ENCODE measurements at places on chromosomes 16 and 17.
A peak's percentile ranks its signal among the peaks of the same experiment; 100 is the strongest.

GRCh38 chr16:30874244-30874820 is 19.5 kb downstream of the BCL7C start:
- DNase-seq = no peak

- no peak for DNase-seq
These were observed 2.9 kb upstream of the CPNE7 start for GRCh38 chr16:89572485-89573205.

DNA sequence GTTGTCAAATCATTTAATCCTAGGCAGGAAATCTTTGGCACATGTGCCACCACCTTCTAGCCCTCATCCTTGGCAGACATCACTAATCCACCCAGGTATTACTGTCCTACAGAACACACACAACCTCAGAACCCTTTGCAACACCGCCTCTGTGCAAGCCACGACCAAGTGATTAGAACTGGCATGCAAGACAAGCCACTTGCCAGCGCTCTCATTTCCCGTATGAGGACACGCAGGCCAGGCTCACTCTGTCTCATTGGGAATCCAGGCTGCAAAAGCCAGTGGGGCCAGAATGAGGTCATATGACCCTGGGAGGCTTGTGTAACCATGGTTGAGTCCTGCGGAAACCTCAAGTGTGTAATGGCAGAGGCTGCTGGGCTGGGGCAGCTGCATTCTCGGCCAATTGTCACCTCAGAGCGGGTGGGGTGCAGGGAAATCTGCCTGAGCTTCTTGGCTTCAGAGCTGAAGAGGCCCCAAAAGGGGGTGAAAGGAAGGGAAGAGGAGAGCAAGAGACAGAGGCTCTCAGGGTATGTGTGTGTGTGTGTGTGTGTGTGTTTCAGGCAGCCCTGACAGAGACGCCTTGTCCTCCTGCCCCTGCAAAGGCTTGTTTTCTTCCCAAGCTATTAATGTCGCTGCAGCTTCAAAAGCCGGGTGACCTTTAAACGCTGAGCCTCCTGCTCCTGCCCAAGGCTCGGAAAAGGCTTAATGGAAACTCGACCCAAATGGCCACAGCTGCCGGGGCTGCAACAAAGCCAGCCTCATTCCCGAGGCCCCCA is 43.2 kb upstream of the MRPS23 start:
- DNase-seq = peak; percentile 48

- no peak for DNase-seq
These were observed 55.5 kb upstream of the IRX3 start for GRCh38 chr16:54341892-54342776.

DNA sequence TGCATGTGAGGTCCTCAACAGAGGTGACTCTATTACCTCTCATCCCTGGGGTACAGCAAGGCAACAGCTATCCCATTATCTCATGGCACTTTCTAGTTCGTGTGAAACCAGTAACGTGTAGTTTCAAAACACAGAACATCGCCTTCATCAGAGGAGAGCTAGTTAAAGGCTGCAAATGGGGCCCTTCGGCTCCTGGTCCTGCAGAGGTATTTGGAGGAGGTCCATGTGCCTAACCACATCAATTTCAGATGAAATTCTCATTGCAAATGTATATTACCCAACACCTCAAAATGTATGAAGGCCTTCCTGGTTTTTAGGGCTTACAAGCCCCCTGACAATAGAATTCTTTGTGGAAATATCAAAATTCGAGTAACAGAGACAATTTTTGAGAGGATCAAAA is 95.7 kb upstream of the PSMD7 start:
- DNase-seq = no peak

GRCh38 chr16:68235108-68235886 is 630 bp downstream of the ESRP2 start:
- no peak for DNase-seq

GRCh38 chr17:6509921-6510320 is 46.4 kb downstream of the PITPNM3 start:
- no peak for DNase-seq

DNA sequence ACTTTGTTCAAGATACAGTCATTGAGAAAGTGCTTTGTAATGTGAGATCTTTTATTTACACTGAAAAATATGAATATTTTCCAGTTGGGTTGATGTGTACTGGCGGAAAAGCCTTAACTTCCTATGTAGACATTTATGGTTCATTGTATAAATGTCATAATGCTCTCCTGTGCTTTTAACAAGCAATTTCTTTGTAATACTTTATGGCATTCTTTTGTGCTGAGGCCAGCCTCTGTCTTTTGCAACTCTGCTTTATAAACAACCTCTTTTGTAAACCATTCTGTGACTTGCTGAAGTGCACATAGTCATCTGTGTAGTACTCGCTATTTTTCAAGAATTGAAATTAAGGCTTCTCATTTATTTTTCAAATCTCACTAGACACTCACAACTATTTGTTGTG is 291.2 kb downstream of the CDH11 start:
- DNase-seq = no peak

DNA sequence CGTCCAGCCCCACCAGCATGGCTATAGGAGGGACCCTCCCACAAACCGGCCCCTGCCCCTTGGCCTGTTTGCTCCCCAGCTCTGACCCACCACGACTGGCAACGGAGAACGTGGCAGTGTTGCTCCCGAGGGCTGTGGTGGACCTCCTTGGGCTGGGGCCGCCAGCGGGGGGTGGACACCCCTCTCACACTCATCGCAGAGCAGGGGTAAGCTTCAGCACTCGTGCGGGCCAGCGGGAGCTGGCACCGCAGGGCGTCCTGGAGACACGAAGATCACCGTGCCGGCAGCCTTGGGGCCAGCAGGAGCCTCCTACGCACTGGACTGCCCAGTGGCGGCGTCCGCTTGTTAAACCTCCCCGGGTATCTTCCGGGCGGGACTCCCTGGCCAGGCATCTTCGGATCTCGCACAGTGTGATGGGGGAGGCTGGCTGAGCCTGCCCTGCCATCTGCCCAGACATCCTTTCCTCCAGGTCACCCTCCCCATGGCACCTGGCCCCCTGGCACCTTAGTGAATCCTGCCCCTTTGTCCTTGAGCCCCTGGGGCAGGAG is 53.5 kb downstream of the ABR start:
- DNase-seq = no peak

DNA sequence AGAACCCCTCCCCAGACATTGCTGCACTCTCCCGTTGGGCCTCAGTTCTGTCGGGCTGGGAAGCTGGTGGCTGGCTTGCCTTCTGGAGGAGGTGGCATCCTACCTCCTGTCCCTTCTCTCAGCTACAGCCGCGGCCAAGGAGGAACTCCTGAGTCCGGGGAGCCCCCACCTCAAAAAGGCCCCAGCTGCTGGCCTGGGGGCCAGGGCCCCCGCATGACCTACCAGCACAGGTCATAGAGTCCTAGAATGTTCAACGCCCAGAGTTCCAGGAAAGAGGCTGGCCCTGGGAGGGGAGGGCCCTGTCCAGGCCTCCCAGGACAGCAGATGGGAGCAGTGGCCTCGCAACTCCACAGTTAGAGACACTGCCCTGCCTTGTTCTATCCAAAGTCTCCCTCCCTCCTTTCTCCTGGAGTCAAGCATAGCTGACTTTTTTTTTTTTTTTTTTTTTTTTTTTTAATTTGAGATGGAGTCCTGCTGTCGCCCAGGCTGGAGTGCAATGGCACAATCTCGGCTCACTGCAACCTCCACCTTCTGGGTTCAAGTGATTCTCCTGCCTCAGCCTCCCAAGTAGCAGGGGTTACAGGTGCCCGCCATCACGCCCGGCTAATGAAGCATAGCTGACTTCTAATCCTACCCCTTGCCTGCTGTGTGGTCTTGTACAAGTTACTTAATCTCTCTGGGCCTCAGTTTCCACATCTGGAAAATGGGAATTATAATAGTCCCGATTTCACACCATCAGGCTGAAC is 7.1 kb downstream of the CARHSP1 start:
- DNase-seq = no peak

DNA sequence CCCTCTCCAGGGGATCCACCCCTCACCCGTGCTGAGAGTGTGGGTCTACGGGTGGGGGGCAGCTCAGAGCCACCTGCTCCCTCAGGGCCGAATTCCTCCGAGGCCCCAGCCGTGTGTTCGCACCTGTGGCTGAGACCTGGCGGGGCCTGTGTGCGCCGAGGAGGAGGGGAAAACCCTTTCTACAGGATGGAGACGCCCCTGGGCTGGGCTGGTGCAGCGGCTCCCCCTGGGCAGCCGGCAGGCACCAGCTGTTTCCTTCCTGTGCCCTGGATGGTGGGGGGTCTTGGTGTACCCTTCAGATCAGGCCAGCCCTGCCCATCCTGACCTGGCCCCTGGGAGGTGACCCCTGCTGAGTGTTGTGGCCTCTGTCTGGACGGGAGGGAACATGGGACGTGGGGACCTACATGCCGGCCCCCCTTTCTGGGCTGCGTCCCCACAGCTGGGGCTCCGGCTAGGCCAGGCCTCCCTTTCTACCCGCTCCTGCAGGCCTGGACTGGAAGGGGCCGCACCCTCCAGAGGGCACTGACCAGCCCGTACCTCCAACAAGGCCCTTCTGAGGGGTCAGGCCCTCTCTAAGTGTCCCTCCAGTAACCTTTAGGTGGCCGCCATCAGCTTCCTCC is 28.3 kb upstream of the PABPN1L start:
- DNase-seq = no peak

GRCh38 chr16:70523743-70524398 is at the start of gene SF3B3:
Gene SF3B3, plus strand, starts transcription at chr16:70523816. Its CDS starts 2,841 bp downstream, at chr16:70526657.
- no peak for DNase-seq

GRCh38 chr16:83136419-83136818 is 509.6 kb downstream of the CDH13 start:
- DNase-seq = no peak

- DNase-seq = peak; percentile 31
These were observed 19.2 kb downstream of the TMEM114 start for GRCh38 chr16:8571061-8571596.

DNA sequence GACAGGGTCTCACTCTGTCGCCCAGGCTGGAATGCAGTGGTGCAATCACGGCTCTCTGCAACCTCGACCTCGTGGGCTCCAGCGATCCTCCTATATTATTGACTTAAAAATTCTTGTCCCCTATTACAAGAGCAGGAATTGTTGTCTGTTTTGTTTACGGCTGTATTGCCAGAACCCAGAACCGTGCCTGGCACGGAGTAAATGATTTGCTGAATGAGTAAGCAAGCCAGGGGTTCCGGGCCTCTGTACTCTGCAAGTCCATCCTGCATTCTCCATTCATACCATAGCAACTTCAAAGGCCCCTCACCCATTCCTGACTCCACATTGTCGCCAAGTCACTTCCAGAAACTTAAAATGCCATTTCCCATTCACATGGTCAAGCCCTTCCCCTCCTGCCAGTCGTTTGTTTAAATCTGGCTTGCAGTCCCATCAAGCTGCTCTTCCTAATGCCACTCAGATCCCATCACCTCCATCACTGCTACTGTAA is 6.9 kb downstream of the ADCY9 start:
- DNase-seq = no peak

DNA sequence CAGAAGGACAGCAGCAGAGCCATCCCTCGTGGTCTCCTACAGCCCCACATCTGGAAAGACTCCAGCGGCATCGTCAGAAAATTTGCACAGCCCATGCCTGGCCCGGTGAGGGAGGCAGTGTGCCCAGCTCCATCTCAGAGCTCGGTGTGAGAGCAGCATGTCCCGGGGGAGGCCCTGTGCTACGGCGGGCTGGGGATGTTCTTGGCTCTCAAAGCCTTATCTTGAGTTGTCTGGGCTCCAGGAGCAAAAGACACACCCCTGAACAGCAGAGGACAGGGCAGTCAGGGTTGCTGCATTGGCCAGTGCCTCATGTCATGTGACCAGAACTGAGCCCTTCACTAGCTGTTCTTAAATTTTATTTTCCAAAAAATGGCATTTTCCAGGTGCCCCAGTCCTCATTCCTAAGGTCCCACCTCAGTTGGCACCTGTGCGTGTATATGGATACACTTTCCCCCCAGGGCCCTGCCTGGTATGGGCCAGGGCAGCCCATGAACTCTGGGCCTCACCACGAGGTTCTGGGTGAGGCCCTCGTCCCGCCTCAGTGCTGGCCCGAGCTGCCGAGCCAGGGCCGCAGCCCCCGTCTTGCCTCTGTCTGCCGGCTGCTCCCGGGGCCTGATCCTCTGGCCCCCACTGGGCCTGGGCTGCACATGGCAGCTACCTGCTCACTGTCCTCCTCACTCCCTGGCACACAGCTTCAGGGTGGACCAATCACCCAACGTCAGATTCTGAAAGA is 3.0 kb downstream of the NUDT16L1 start:
- DNase-seq = no peak

- no peak for DNase-seq
These were observed 4.0 kb downstream of the CDH15 start for GRCh38 chr16:89175280-89176146.

GRCh38 chr17:31525801-31526549 is 134.5 kb downstream of the RAB11FIP4 start:
- DNase-seq = no peak

DNA sequence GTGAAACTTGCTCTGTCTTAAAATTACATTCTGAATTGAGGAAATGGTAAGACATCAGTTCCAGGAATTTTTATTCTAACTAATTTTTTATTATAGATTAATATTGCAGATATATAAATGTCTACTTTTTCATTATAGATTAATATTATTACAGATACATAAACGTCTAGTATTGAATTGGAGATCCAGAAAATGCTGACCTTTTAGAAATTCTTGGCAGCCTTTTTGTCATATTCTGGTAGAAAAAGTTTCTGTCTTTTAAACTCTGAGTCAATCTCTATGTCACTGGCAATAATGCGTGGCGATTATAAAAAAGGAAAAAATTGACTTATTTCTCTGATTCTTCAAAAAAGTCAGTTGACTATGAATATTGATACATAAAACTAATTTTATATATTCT is 8.7 kb downstream of the ERCC4 start:
- no peak for DNase-seq

DNA sequence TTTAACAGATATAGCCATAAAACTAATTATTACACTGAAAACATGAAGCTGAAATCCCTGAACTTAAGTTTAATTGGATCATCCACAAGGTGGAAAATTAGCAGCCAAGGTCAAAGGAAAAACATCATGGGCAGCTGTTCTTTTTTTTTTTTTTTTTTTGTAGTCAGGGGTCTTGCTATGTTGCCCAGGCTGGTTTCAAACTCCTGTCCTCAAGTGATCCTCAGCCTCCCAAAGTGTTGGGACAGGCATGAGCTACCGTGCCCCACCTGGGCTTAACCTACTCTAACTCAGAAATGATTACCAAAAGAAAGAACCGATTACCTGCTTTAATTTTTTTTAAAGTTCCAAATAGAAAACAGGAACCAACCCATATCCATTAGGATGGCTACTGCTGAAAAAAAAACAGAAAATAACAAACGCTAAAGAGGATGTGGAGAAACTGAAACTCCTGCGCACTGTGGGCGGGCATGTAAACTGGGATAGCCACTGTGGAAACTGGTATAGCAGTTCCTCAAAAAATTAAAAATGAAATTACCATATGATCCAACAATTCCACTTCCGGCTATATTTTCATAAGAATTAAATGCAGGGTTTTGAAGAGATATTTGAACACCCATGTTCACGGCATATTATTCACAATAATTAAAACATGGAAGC is 8.6 kb downstream of the CMC2 start:
- no peak for DNase-seq

DNA sequence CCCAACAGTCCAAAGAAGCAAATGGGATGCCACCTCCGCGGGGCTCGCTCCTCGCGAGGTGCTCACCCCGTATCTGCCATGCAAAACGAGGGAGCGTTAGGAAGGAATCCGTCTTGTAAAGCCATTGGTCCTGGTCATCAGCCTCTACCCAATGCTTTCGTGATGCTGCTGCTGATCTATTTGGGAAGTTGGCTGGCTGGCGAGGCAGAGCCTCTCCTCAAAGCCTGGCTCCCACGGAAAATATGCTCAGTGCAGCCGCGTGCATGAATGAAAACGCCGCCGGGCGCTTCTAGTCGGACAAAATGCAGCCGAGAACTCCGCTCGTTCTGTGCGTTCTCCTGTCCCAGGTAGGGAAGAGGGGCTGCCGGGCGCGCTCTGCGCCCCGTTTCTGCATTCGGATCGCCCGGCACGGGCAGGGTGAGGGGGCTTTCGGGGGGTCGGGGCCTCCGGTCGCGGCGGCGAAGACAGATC is at the start of gene CDH13:
Gene CDH13, plus strand, starts transcription at position 179 of the 471 bp plus-strand sequence.
- DNase-seq = no peak

All from NCI-H2227 treated with DMSO at 0.1 percent for 48 hours (cell line).